Stimulated activated CD4-positive, alpha-beta T cell treated with anti-CD3 and anti-CD28 coated beads, Interleukin-1b, Interleukin-23, amount 100 ng/mL, for 1 hour (primary cell): ENCODE measurements at places on chromosomes 11 and 22.

- DNase-seq, result no peak
Measured at GRCh38 chr22:28506150-28506535, 173.5 kb downstream of the TTC28 start.

DNA sequence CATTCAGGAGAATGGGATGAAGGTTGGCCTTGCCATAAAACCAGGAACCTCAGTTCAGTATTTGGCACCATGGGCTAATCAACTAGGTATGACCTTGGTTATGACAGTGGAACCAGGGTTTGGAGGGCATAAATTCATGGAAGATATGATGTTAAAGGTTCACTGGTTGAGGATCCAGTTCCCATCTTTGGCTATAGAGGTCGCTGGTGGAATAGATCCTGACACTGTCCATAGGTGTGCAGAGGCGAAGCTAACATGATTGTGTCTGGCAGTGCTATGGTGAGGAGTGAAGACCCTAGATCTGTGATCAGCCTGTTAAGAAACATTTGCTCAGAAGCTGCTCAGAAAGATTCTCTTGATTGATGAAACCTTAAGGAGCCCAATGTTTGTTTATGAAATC is 5.7 kb downstream of the NF2 start:
- DNase-seq, result no peak

- no peak for DNase-seq
Measured at GRCh38 chr11:77353131-77353530, 51.6 kb upstream of the GDPD4 start.

DNA sequence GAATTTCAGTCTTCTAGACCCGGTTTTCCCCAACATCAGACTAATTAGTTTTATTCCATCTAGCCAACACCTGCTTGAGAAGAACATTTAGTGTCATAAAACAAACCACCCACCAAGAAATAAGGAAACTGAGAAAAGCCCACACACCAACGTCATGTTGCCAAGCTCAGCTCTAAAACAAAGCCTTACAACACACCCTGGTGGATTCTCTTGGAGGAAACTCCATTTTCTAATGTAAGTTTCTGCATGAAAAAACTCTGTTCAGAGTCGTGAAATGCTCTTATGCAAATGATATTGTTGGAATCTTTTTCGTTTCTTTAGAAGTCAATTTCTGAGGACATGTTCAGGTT is 105.0 kb upstream of the RAG2 start:
- DNase-seq, result no peak

- no peak for DNase-seq
Measured at GRCh38 chr11:65036931-65037330, 4.1 kb upstream of the SAC3D1 start.

GRCh38 chr22:21818487-21819182 is 48.8 kb downstream of the MAPK1 start:
- DNase-seq, result no peak

GRCh38 chr11:37352485-37352884 is 754.4 kb upstream of the RAG2 start:
- no peak for DNase-seq

DNA sequence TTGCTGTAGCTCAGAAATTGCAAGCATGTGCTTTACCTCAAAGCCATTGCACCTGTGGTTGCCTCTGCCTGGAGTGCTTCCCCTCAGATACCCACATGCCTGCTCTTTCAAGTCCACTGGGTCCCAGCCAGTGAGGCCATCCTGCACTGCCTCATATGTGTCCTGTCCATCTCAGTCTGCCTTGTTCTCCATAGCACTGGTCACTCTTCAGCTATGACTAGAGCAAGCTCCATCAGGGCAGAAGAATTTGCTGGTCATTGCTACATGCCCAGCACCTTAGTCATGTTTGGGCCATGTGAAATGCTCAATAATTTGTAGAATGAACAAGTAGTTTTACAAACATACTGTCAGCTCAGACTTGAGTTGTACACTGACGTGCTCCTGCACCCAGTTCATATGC is 64.4 kb upstream of the HORMAD2 start:
- no peak for DNase-seq
